ENCODE measurements at places on chromosomes 12 and 14.

DNA sequence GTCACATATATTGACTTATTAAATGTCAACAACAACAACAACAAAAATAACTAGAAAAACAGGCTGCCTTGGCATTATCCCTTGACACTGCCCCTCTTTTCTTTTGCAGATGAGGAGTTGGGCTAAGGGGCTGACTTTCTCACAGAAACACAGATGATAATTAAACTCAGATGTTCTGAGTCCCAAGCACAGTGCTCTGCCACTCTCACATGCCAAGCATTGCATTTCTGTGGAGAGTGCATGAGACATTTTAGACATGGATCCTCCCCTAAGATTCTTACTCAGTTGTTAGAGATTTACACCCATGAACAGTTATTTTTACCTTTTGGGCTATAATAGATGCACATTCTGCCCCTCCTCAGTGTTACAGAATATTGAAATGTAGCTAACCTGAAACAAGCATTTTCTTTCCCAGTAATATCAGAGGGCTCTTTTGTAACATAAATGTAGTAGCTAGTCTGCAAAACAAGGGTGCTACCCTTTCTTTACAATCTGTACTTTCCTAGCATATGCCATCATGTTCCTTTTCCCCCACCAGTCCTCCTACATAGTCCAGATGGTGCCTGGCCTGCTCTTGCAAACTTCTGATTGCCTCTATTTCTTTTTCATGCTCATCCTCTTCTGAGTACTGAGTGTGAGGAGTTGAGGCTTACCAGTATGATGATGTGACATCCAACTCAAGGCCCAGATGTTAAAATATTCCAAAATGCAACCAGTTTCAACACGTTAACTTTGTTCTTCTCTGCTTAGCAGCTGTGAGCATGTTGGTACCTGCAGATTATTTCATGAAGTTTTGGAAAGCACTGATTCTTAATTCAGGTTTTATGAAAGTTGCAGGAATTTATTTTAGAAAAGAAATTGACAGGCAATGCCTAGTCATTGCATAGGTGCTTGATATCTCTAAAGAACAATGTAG lies 125.0 kb upstream of the ATP2B1 start:
- no peak for DNase-seq

- DNase-seq: no peak
Measured at GRCh38 chr12:62653740-62654139, 187.1 kb downstream of the MON2 start.

DNA sequence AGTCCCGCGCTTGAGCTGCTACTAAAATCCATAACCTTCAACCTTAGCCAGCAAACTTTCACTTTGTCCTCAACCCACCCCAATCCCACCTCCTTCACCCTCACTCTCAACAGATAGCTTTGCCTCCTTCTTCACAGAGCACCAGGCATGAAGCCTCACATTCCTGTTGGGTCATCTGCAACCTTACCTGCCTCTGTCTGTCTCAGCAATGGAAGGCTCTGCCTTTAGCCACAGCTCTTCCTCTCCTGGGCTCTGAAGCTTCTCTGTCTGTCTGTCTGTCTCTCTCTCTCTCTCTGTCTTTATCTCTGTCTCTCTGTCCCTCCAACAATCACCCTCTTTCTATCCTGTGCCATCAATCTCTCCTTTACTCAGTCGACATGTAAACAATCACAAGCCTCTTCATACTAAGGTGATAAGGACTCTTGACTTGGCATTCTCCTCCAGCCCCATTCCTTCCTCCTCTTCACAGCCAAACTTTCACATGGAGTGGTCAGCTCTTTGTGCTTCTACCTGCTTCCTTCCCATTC lies 220.8 kb downstream of the SPTSSA start:
- no peak for DNase-seq

DNA sequence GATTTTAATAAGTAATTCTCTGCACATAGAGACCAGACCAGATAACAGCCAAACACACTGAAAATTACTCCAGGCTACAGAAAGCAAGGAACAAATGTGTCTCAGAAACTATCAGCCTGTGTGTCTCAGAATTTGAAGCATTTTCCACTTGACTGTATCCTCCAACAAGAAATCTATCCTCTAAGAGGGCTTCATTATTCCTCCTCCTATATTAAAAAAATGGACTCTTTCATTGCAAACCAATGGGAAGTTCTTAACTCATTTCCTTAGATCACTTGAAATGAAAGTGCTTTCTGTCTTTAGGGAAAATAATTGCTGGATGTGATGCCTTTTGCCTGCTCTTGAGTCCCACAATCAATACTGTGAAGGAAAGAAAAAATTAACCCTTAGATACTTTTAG lies 2.3 kb downstream of the ST8SIA1 start:
- DNase-seq: no peak

DNA sequence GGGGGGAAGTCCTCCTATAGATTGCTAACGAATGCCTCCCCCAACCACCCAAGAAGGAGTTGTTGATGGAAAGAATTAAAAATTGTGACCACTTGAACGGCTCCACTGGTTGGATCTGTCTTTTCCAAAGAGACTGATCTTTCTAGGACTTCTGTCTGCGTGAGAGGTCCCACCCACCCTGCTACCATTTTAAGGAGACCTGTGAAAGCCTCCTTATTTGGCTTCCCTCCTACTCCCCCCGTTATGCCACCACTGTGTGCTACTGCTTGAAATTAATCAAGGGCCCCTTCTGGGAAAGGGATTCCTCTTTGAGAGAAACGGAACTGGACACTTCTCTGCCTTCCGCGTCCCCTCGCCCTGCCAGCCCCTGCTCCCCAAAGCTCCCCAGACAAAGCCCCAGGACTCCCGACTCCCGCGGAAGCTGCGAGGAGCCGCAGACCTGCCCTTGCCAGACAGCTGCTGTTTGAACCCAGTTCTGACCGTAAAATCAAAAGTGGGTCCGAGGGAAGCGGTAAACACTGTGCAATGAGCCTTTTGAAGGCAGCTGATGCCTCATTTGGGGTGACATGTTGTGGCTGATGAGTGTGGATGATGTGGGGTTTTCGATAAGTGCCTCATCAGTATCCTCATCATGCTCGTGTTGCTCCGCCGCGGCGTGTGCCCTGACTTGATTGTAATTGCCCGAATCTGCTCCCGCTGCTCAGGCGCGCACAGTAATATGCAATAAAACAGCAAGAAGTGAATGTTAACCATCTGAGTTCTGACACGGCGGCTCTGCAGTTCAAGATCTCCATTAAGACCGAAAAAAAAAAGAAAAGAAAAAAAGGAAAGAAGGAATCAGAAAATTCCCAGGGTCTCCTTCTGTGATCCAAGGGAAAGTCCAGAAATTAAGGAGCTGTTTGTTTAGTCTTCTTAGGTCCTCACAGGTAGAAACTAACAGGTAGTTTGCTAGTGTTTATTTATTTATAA lies 48.2 kb downstream of the MBIP start:
- DNase-seq: no peak

- DNase-seq: no peak
Measured at GRCh38 chr12:57203201-57203600, 13.4 kb upstream of the NXPH4 start.

DNA sequence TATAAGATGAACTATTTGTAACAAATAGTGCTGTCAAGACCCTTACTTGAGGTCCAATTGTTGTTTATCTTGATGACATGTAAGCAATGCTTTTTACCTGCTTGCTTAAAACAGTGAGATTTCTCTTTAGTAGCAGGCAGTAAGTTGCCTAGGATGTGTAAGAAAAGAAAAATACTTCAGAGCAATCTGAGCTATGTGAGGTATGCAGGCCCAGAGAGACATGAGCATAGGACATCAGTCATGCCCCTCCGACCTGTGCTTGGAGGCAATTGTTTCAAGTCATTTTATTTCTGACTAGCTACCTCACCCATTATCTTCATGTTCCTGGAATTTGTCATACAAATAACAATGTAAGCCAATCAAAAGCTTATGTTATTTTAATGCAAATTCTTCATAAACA lies 930.6 kb upstream of the FBXO33 start:
- DNase-seq: no peak

- no peak for DNase-seq
Measured at GRCh38 chr14:80636071-80636470, 305.5 kb downstream of the CEP128 start.

DNA sequence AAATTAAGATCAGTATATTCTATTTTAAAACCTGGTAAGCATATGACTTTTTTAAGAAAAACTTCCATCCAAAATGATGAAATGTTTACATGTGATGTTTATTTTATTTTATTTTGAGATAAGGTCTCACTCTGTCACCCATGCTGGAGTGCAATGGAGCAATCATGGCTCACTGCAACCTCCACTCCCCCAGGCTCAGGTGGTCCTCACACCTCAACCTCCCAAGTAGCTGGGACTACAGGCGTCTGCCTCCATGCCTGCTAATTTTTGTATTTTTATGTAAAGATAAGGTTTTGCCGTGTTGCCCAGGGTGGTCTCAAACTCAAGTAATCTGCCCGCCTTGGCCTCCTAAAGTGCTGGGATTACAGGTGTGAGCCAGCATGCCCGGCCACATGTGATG lies 141.8 kb downstream of the ZFP36L1 start:
- DNase-seq: no peak

- no peak for DNase-seq
Measured at GRCh38 chr12:56204275-56204674, 15.0 kb upstream of the SMARCC2 start.

- DNase-seq: no peak
Measured at GRCh38 chr12:94879542-94879941, 124.0 kb downstream of the NDUFA12 start.

DNA sequence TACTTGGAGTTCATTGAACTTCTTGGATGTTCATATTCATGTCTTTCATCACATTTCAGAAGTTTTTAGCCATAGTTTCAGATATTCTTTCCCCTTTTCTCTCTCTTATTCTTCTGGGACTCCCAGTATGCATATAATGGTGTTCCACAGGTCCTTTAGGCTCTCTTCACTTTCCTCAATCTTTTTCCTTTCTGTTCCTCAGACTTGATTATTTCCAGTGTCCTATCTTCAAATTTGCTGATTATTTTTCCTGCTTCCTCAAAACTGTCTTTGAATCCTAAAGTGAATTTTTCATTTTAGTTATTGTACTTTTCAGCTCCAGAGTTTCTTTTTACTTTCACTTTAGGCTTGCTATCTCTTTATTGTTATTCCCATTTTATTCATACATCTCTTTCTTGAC lies 8.8 kb upstream of the ZFP36L1 start:
- no peak for DNase-seq

DNA sequence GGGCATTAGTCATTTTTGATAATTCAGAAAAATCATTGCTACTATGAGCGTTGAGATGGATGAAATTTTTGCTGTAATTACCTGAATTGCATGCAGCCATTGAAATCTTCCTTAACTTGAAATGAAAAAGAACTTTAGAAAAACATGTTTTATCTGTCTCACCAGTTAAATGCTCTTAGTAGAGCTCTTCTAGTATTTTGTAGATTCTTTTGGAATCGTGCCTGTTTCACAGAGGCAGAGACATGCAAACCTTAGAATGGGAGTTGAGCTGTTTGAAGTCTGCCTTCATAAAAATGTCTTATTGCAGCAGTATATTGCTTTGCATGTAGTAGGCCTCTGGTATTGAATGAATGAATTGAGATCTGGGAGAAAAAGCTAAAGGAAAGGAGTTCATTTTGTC lies 4.2 kb downstream of the PEX5 start:
- no peak for DNase-seq

DNA sequence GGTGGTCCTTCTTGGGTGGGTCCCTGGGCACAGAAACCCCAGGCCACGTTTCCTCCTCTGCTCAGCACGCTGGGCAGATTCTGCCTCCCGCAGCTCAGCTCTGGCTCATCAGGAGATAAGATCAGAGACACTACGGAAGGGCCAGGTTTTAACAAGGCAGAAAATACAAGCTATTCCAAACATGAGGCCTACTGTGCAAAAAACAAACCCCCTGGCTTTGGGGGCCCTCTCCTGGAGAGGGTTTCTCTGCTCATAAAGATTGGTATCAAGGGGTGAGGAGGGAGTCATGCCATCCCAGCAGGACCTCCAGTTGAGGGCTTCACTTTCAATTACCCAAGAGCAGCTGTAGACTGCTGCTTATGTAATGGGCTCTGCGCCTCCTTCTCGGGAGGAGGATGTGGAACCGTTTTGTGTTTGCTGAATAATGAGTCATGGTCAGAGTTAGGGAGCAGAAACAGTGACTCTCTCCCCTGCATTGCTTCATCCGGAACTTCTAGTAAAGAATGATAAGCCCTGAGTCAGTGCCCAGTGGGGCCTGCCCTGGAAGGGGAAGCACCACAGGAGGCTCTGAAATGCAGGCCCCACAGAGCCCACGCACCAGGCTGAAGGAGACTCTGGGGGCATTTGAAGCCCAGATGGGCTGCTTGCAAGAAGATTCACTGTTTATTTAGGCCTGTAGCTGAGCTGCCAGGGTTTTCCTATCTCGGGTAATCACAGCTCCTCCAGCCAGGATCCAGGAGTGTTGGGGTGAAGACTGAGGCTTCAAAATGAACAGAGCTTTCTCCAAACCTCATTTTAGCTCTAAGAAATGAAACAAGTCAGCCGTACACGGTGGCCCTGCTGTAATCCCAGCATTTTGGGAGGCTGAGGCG lies 79.3 kb downstream of the SSPN start:
- no peak for DNase-seq

GRCh38 chr14:103057028-103057371 lies 349 bp downstream of the CDC42BPB start:
- no peak for DNase-seq

DNA sequence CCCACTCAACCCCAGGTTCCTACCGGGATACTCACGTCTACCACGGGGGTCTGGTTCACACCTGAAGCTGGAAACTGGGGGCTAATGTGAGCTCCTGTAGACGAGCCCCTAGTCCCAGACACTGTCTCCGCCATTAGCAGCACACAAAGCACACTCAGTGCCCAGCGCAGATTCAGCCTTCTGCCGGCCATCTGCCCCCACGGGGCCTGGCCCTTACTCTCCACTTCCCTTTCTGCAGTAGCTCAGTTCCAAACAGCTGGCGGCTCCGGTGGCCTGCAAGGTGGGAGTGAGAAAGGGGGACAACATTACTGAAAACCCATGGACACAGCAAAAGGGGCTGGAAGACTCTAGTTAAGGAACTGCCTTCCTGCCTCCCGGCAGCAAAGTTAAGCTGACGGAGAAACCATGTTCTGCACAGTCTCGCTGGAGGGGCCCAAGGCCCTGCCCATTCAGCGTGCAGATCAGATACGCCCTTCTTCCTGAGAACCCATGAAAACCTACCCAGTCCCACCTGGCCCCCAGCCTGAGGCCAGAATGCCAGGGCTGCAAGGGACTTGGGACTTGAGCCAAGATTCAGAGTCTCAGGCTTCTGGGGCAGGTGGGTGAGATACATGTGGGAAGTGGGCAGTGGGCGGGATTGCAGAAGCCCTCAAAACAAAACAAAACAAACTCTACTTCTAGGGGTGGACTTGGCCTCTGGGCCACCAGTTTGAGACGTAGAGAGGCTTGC lies 2.1 kb downstream of the SLC8B1 start:
- no peak for DNase-seq

Measured in NCI-H1092 (cell line).